Adipocyte (in vitro differentiated cells): ENCODE measurements at places on chromosomes 5 and 9.

DNA sequence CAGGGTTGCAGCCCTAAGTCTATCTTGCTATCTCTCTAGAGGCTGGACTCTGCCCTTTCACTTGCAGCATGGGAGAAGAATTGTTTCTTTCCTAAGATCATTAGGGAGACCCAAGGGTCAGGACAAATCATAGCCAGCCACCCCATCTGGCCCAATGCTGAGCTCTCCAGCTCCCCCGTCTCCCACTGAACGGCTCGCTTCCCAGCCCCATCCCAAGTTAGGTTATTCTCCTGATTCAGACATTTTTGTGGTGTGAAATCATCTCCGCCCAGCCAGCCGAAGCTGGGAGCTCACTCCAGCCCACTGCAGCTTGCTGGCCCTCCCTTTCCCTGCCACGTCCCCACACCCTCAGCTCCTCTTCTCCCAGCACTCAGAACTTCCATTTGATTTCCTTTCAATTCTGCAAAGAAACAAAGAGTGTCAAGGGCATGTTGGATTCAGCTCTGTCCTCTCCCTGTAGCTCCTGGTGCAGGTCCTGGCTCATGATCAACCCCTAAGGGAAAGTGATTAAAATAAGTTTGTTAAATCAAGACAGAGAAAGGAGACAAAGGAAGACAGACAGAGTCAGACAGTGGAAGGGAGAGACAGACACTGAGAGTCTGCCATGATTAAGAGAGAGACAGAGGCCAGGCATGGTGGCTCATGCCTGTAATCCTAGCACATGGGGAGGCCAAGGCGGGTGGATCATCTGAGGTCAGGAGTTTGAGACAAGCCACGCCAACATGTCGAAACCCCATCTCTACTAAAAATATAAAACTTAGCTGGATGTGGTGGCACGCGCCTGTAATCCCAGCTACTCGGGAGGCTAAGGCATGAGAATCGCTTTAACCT lies 12.6 kb upstream of the SPARC start:
- DNase-seq: peak; percentile 98

- DNase-seq: no peak
Measured at GRCh38 chr5:169067751-169068173, 233.2 kb downstream of the SLIT3 start.

- DNase-seq: no peak
Measured at GRCh38 chr9:9963841-9964240, 649.0 kb downstream of the PTPRD start.

GRCh38 chr5:174384509-174384947 lies 339.0 kb downstream of the NSG2 start:
- peak; percentile 95 for DNase-seq

- peak; percentile 73 for DNase-seq
Measured at GRCh38 chr9:17802249-17802857, 223.5 kb downstream of the SH3GL2 start.

- no peak for DNase-seq
Measured at GRCh38 chr9:84620338-84620737, 49.2 kb upstream of the NTRK2 start.

GRCh38 chr9:83238871-83239640 lies 176.1 kb upstream of the RASEF start:
- peak; percentile 8 for DNase-seq

GRCh38 chr5:168446983-168447619 lies 39.2 kb upstream of the RARS1 start:
- no peak for DNase-seq

DNA sequence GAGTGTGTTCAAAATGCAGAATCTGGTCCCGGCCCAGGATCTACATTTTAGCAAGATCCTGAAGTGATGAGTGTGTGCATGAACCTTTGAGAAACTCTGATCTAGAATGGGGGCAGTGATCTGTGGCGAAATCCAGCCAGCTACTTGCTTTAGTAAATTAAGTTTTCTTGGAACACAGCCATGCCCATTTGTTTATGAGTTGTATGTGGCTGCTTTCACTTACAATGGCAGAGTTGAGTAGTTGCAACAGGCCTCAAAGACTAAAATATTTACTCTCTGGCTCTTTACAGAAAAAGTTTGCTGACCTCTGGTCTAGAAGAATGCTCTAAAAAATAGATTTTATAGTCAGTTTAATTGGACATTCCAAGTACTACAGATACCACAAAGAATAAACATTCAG lies 588.3 kb downstream of the BNC2 start:
- peak; percentile 69 for DNase-seq
